Activated CD8-positive, alpha-beta memory T cell treated with anti-CD3 and anti-CD28 coated beads, Interleukin-2, amount 50 U/mL, for 4 hours (primary cell): ENCODE measurements at places on chromosomes 4 and X.

GRCh38 chr4:69092190-69092589 is 4.1 kb upstream of the UGT2B7 start:
- no peak for DNase-seq

DNA sequence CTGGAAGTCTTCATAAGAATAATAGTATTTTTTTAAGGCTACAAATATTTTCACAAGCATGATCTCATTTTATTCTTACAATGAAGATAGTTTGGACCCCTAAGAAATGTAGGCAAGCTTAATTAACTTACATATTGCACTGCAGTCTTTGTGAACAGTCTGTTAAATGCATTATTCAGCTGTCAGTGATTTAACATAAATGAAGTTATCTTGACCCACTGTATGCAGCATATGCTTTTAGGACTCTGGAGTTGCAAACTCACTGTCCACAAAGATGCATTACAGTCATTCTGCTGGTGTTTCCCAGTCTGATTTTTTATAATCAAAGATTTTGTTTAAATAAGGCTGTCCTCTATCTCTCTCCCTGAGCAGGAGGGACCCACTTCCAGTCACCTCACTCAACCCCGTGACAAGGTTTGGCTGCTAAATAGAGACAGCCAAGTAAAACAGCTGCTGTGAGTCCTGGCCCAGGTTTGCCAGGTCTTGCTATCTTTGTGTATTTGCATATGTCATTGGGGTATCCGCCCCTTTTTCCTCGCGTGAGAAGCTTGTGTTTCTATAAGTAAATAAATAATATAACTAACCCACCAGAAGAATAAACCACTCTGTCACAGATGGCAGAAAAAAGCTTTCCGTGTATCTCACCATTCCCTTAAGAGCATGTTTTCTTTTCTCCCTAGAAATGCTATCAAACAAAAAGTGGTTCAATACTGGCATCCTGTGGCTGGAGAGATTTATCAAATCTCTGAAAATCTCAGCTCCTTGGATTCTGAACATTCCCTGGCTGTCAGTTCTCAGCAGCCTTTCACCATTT is 67.0 kb downstream of the SLC7A11 start:
- DNase-seq: no peak

- no peak for DNase-seq
Measured at GRCh38 chrX:19955306-19955705, 35.6 kb downstream of the BCLAF3 start.

DNA sequence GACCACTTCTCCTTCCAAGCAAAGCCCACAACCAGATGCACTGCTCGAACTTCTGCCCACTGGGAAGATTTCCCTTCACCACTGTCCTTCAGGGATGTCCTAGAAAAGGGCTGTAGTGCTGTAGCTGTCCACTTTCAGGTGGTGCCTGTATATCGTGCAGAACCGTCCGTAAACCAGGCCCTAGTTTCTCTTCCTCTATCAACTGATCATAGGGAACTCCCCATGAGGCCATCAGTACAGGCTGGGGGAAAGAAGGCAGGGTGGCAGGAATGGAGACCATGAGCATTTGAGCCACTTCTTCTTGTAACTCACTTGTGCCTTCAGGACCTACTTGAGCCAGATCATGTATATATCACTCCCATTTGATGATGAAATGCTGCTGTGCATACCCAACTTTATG is 57.3 kb upstream of the FAM9B start:
- DNase-seq: no peak

DNA sequence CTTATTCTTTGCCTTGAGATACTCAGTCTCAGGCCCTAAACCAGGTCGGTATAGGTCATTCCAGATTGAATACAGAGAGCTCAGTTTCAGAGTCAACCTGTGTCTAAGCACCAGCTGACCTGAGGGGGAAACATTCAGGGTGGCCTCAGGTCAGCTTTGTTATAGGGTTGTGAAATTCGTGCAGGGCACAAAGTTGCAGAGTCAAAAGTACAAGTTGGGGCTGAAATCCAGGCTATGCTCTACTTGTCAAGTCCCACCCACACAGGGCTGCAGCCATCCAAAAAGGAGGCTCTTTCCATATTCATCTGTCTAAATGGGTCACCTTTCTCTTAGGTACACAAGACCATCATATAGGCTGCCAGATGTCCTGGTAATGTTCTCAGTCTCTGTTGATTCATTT is 89.7 kb downstream of the ITIH6 start:
- no peak for DNase-seq

DNA sequence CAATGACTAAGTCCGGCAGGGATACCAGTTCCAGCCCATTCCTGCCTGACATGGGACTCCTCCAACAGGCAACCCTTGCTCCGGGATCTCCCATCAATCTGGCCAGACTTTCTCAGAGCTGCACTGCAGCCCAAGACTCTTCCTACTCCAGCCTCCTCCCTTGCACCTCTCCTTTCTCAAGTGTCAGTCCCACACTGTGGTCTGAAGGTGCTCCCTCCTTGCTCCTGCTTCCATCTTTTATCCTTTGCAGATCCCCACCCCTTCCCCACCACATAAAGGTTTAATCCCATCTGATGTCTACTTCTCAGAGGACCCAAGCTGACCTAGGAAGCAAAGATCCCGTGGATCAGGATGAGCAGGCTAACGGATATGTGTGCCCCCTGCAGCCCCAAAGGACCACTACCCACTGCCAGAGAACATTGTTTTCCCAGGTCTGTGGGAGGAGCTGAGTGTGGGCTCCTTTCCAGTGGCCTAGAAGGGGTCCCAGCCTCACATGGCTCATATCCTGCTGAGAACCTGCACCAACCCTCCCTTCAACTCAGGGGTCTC is 33.3 kb upstream of the XPNPEP2 start:
- DNase-seq: no peak

- DNase-seq: no peak
Measured at GRCh38 chr4:84235126-84235944, 263.8 kb downstream of the NKX6-1 start.
